ENCODE measurements at places on chromosomes 3 and 15.

DNA sequence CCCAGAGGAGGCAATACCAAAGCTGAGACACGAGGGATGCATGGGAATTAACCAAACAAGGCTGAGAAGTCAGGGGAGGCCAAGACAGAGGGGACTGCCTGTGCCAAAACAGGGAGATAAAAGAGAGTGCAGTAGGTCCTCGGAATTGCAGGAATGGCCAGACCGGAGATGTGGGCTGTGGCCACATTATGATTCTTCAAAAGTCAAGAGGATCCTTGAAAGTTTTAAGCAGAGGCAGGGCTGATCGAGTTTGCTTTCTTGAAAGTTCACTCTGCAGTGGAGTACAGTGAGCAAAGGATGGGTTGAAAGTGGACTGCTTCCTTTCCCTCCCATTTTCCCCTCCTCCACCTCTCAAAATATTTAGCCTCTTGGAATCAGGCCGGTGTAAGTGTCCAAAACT is 73.9 kb upstream of the ADAMTS9 start:
- no peaks in the 10 kb centered on the region for H3K27me3 ChIP-seq
- no peak overlapping the region for H3K27ac ChIP-seq
- no peaks in the 10 kb centered on the region for H3K4me1 ChIP-seq
- no peak overlapping the region for H3K4me3 ChIP-seq

DNA sequence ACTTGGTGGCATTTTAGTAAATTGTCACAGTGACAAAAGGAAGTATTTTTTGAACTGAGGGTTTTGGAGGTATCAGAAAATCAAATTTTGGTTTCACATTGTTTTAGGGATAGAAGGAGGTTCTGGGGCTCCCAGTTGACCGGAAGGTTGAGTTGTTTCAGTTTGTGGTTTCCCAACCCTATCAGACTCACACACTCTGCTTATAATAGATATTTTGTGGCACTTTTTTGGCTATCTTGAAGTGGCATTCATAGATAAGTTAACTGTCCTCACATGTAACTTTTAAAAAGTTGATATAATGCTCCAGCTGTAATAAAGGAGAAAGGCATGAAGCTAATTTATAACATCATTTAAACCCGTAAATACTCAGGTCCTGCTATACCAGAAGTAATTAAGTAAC is 12.8 kb downstream of the ARMC8 start:
- H3K4me3 ChIP-seq, result no peak overlapping the region
- H3K27me3 ChIP-seq, result no peaks in the 10 kb centered on the region
- DNase-seq, result no peak
- H3K4me1 ChIP-seq, result no peaks in the 10 kb centered on the region

GRCh38 chr15:52440946-52441345 is 87.7 kb downstream of the MYO5A start:
- H3K27ac ChIP-seq, result no peak overlapping the region
- H3K4me3 ChIP-seq, result no peak overlapping the region
- no peak for DNase-seq
- peaks cover 3% of the 10 kb centered on the region for H3K4me1 ChIP-seq
- H3K36me3 ChIP-seq, result no peaks in the 10 kb centered on the region

GRCh38 chr3:17882981-17883380 is 140.6 kb upstream of the TBC1D5 start:
- H3K4me1 ChIP-seq, result no peaks in the 10 kb centered on the region
- H3K27ac ChIP-seq, result no peak overlapping the region
- no peak overlapping the region for H3K4me3 ChIP-seq

DNA sequence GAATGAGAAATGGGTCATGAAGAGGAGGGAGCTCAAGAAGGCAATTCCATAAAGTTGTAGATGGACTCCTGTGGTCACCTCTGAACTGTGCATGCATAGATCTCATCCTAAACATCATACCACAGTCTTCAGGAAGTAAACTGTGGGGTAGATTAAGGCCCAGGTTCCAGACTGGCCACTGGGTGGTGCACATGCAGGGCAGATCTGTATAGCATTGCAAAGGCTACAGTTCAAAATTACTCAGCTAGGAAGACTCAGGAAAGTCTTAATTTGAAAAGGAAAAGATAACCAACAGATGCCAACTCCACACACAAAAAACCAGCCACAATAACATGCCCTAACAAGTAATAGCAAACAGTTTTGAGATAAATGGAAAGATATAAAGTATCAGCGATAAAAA is 20.3 kb downstream of the KY start:
- H3K27me3 ChIP-seq, result peaks cover 3% of the 10 kb centered on the region
- H3K27ac ChIP-seq, result no peak overlapping the region
- no peaks in the 10 kb centered on the region for H3K4me1 ChIP-seq

DNA sequence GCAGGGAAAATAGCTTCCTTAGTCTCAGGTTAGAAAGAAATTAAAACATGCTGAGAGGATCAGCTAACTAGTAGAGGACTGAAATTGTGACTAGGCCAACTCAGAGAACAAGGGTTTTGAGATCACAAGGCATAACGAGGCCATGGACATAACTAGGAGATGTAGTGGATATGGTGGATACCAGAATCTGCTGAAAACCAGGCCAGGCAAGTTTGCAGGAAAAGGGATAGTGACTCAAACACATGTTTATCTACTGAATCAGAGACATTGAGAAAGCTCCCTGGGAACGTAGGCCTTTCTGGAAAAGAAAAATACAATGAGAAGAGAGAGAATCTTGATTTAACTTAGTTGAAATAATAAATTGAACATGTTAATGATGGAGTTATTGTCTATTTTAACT is 326.5 kb upstream of the GBE1 start:
- no peak overlapping the region for H3K4me3 ChIP-seq
- no peak for DNase-seq
- no peaks in the 10 kb centered on the region for H3K27me3 ChIP-seq
- H3K27ac ChIP-seq, result no peak overlapping the region
- H3K4me1 ChIP-seq, result no peaks in the 10 kb centered on the region

DNA sequence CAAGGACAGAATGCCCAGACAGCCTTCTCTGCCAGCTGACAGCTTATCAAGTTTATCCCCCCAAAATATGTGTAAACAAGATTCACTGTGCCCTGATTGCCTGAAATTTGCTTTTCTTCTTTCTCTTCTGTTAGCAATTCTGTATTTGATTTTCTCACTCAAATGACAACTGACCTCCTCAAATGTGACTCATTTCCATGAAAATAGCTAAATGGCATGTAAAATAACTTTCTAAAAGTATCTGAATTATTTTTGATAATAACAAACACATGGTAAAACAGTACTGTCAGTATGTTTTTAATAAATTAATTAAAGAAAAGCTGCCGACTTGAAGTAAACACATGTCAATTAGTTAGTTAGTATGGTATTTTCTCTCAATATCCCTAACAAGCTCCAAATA is 202.3 kb upstream of the STAC start:
- H3K4me3 ChIP-seq, result no peak overlapping the region
- DNase-seq, result no peak
- no peaks in the 10 kb centered on the region for H3K4me1 ChIP-seq

DNA sequence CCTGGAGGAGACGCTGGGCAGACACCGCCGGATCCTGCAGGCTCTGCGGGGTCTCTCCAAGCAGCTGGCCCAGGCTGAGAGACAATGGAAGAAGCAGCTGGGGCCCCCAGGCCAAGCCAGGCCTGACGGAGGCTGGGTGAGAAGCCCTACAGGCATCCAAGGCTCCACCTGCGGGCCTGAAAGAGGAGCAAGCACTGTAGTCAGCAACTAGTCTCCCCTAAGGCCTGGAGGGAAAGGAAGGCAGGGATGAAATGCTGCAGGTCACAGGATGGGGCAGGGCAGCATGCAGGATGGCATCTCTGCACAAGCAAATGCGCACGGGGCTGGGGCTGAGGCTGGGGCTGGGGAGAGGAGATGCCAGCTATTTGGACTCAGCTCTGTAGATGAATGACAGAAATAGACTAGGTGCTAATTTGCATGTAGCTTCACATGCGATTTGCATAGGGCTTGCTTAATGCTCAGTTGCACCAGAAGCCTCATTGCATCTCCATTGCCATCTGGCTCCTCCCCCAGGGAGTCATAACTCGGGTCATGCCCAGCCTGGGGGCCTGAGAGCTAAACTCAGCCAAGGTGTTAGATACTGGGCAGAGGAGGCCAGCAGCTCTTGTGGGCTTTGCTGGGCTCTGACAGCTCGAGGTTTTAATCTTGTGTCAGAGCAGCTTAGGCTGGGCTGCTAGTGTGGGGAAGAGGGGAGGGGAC is 5.2 kb upstream of the CPLX3 start:
- H3K4me3 ChIP-seq, result no peak overlapping the region
- DNase-seq, result no peak
- H3K4me1 ChIP-seq, result no peaks in the 10 kb centered on the region
- no peak overlapping the region for H3K27ac ChIP-seq

DNA sequence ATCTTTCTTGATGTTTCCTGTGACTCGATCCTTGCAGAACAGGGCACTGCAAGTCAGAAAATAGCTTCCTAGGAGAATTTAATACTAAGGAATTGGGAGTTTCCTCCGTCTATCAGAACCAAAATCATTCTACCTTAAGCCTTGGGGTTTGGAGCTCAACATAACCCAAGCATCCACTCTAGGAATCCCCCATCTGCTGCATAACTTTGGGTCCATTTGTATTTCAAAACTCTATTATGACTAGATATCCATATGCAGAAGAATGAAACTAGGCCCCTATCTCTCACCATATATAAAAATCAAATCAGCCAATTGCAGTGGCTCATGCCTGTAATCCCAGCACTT is 61.7 kb upstream of the AKAP13 start:
- no peaks in the 10 kb centered on the region for H3K27me3 ChIP-seq
- no peak overlapping the region for H3K4me3 ChIP-seq
- no peaks in the 10 kb centered on the region for H3K36me3 ChIP-seq
- H3K4me1 ChIP-seq, result peaks cover 20% of the 10 kb centered on the region
- DNase-seq, result no peak
- no peak overlapping the region for H3K27ac ChIP-seq

DNA sequence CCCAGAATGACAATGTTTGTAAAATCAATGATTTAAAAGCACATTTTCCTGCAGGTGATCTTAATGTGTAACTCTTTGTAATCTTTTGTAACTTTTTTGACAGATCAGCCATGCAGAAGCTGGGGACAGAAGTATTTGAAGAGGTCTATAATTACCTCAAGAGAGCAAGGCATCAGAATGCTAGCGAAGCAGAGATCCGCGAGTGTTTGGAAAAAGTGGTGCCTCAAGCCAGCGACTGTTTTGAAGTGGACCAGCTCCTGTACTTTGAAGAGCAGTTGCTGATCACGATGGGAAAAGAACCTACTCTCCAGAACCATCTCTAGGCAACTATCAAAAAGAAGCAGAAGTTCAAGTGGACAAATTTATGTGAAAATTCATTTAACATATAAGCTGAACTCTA is 32.1 kb upstream of the NUDT16 start:
- H3K27ac ChIP-seq, result no peak overlapping the region
- DNase-seq, result no peak
- H3K4me3 ChIP-seq, result no peak overlapping the region
- no peaks in the 10 kb centered on the region for H3K27me3 ChIP-seq
- no peaks in the 10 kb centered on the region for H3K36me3 ChIP-seq
- H3K4me1 ChIP-seq, result no peaks in the 10 kb centered on the region

GRCh38 chr3:7188551-7188950 is 327.6 kb downstream of the GRM7 start:
- H3K4me1 ChIP-seq, result no peaks in the 10 kb centered on the region
- no peaks in the 10 kb centered on the region for H3K27me3 ChIP-seq
- DNase-seq, result no peak
- no peak overlapping the region for H3K4me3 ChIP-seq
- H3K36me3 ChIP-seq, result no peaks in the 10 kb centered on the region
- H3K27ac ChIP-seq, result no peak overlapping the region

GRCh38 chr3:10189557-10190354 is 25.0 kb downstream of the IRAK2 start:
- peak overlapping the region; percentile 40 for H3K27ac ChIP-seq
- peaks cover 69% of the 10 kb centered on the region for H3K4me1 ChIP-seq
- no peaks in the 10 kb centered on the region for H3K36me3 ChIP-seq
- no peak overlapping the region for H3K4me3 ChIP-seq
- peak; percentile 31 for DNase-seq
- H3K27me3 ChIP-seq, result no peaks in the 10 kb centered on the region

DNA sequence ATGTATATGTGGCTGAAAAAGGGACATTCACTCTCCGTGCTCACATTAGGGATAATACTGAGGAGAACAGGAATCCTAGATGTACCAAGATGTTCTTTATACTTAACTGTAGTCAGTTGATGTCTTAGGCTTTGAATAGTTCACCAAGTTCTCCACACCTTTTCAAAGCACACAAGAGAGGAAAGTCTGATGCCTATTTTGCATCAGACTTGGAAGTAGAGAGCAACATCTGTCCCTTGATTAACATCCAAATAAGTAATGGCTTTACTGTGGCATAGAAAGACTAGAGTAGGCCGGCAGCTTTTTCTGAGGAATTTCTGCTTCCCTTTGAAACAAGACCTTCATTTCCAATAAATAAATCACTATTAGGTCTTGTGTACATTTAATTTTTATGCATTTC is 34.0 kb downstream of the PIGB start:
- no peak overlapping the region for H3K4me3 ChIP-seq
- no peaks in the 10 kb centered on the region for H3K4me1 ChIP-seq
- DNase-seq, result no peak
- no peaks in the 10 kb centered on the region for H3K27me3 ChIP-seq
- no peak overlapping the region for H3K27ac ChIP-seq
- H3K36me3 ChIP-seq, result peaks cover 29% of the 10 kb centered on the region

GRCh38 chr15:29636140-29636539 is 186.1 kb downstream of the TJP1 start:
- no peak overlapping the region for H3K27ac ChIP-seq
- DNase-seq, result no peak
- no peak overlapping the region for H3K4me3 ChIP-seq
- H3K4me1 ChIP-seq, result no peaks in the 10 kb centered on the region

GRCh38 chr3:23539185-23539584 is 266.6 kb upstream of the UBE2E1 start:
- DNase-seq, result no peak
- H3K27me3 ChIP-seq, result no peaks in the 10 kb centered on the region
- no peak overlapping the region for H3K4me3 ChIP-seq

- no peak overlapping the region for H3K27ac ChIP-seq
- H3K36me3 ChIP-seq, result no peaks in the 10 kb centered on the region
- no peak for DNase-seq
- no peak overlapping the region for H3K4me3 ChIP-seq
Measured at GRCh38 chr3:66140743-66141372, 79.9 kb upstream of the SLC25A26 start.

GRCh38 chr3:192772240-192772894 is 45.0 kb upstream of the FGF12 start:
- H3K4me1 ChIP-seq, result no peaks in the 10 kb centered on the region
- no peak for DNase-seq
- H3K36me3 ChIP-seq, result no peaks in the 10 kb centered on the region
- no peaks in the 10 kb centered on the region for H3K27me3 ChIP-seq
- no peak overlapping the region for H3K4me3 ChIP-seq

DNA sequence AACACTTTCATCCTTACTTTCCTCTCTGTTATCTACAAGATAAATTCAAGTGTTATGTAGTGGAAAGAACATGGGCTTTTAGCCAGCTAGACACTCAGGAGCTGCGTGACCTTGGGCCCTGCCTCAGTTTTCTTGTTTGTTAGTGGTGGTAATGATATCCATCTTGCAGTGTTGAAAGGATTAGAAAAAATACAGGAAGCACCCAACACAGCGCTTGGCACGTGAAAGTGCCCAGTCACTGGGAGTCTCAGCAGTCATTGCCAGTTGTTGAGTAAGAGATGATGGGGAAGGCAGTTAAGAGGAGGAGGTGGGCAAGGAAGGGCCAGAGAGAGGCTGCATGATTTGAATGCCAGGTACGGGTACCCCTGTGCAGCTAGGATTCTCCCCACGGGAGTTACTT is 5.3 kb downstream of the PDIA5 start:
- H3K27me3 ChIP-seq, result no peaks in the 10 kb centered on the region
- H3K27ac ChIP-seq, result no peak overlapping the region
- H3K36me3 ChIP-seq, result no peaks in the 10 kb centered on the region
- peaks cover 4% of the 10 kb centered on the region for H3K4me1 ChIP-seq
- no peak for DNase-seq
- H3K4me3 ChIP-seq, result no peak overlapping the region

Measured in effector memory CD4-positive, alpha-beta T cell (primary cell).